B cell (primary cell): ENCODE measurements at places on chromosomes 5 and 9.

GRCh38 chr5:145347026-145347616 lies 488.0 kb downstream of the PRELID2 start:
- DNase-seq: no peak
- no peak overlapping the region for H3K27ac ChIP-seq
- no peaks in the 10 kb centered on the region for H3K27me3 ChIP-seq
- H3K36me3 ChIP-seq: no peaks in the 10 kb centered on the region

DNA sequence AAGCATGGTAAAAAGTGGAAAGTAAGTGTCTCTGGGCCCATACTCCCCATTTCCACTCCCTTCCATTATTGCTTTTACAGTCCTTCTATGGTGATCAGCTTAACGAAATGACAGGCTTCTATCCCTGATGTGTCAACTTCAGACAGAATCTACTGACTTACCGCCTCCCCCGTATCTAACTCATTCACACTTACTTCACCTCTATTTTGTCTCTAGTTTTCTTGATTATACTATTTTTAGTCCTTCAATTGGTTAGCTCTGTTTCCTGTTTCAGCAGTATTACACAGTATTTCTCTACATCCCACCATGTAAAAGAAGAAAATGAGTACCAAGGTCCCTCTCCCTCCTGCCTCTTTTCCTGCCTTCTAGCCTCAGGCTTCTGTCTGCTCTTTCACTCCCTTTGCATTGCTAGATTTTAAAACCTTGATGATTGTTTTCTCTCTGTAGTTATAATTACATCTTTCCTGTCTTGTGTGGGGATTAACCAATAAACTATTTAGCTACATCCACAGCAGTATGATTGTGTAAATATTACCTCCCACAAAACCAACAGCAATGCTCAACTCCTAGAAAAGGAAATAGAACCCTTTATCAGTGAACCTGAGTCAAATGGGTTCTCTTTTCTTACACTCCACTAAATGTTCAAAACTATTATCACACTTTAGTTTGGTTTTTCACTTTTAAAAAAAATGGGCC lies 53.4 kb downstream of the GNAQ start:
- H3K4me1 ChIP-seq: peaks cover 25% of the 10 kb centered on the region
- no peak overlapping the region for H3K4me3 ChIP-seq
- no peaks in the 10 kb centered on the region for H3K27me3 ChIP-seq
- H3K27ac ChIP-seq: no peak overlapping the region
- DNase-seq: no peak

- no peaks in the 10 kb centered on the region for H3K36me3 ChIP-seq
- DNase-seq: no peak
- H3K27me3 ChIP-seq: no peaks in the 10 kb centered on the region
- H3K27ac ChIP-seq: no peak overlapping the region
- no peaks in the 10 kb centered on the region for H3K4me1 ChIP-seq
Measured at GRCh38 chr5:95072281-95072680, 212.6 kb downstream of the MCTP1 start.

- no peak for DNase-seq
- H3K4me1 ChIP-seq: peaks cover 8% of the 10 kb centered on the region
- H3K27ac ChIP-seq: no peak within 1 kb of the TSS
- H3K36me3 ChIP-seq: no peaks in the 10 kb centered on the region
Measured at GRCh38 chr9:130172161-130172857, at the start of gene NCS1. NCS1 (plus strand) TSS chr9:130172404; CDS start chr9:130172664, 260 bp downstream.

GRCh38 chr5:53237876-53238275 lies 128.3 kb upstream of the MOCS2 start:
- no peaks in the 10 kb centered on the region for H3K4me1 ChIP-seq
- H3K27me3 ChIP-seq: no peaks in the 10 kb centered on the region
- no peak overlapping the region for H3K27ac ChIP-seq
- H3K36me3 ChIP-seq: no peaks in the 10 kb centered on the region
- DNase-seq: no peak

DNA sequence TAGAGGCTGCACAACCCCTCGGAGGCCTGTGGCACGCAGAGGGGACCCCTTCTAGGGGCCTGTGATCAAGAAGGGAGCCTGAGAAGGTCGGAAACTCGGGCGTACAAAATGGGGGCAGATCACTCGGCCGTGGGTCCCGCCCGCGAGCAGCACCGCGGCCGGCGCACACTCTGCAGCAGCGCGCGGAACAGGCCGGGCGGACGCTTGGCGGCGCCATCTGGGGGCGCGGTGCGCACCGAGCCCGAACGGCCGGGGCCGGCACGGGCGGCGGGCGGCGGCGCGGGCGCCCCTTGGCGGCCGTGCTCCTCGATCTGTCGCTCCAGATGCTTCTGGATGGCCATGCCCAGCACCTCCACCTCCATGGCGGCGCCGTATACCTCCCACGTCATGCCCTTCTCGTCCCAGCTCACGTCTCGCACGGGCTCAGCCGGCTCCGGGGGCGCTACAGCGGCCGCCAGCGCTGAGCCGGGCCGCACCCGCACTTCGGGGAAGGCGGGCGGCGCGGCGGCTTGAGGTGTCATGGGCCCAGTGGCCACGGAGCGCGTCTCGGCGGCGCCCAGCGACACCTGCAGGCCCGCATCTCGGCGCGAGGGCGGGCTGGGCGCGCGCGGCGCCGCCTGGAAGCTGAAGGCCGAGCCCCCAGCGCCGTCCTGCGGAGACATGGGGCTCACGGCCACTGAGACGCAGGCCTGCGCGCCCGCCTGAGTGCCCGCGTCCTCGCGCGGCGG lies 13.1 kb downstream of the GPRIN1 start:
- DNase-seq: peak; percentile 77
- no peaks in the 10 kb centered on the region for H3K27me3 ChIP-seq
- peak overlapping the region; percentile 42 for H3K4me3 ChIP-seq
- H3K27ac ChIP-seq: no peak overlapping the region
- peaks cover 10% of the 10 kb centered on the region for H3K4me1 ChIP-seq

GRCh38 chr5:56145511-56145910 lies 87.6 kb downstream of the ANKRD55 start:
- H3K4me1 ChIP-seq: peaks cover 5% of the 10 kb centered on the region
- no peak for DNase-seq
- no peak overlapping the region for H3K27ac ChIP-seq
- no peak overlapping the region for H3K4me3 ChIP-seq

DNA sequence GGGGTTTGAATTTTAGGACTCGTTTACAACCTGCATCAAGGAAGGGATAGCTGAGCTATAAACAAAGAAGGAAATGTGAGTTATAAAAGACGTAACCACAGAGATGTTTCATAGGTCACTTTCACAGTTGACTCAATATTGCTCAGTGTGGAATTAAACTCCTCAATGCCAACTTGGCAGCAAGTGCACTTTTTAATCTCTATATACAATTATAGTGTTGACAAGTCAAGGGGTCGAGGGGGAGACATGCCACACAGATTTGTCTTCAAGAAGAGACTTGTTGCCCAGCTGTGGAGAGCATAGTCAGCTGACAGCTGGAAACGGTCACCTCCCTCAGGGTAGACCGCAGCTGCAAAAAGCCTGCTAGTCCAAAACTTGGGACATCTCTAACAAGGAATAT lies 163.4 kb upstream of the DMAC1 start:
- H3K27me3 ChIP-seq: no peaks in the 10 kb centered on the region
- H3K36me3 ChIP-seq: no peaks in the 10 kb centered on the region
- no peak for DNase-seq

DNA sequence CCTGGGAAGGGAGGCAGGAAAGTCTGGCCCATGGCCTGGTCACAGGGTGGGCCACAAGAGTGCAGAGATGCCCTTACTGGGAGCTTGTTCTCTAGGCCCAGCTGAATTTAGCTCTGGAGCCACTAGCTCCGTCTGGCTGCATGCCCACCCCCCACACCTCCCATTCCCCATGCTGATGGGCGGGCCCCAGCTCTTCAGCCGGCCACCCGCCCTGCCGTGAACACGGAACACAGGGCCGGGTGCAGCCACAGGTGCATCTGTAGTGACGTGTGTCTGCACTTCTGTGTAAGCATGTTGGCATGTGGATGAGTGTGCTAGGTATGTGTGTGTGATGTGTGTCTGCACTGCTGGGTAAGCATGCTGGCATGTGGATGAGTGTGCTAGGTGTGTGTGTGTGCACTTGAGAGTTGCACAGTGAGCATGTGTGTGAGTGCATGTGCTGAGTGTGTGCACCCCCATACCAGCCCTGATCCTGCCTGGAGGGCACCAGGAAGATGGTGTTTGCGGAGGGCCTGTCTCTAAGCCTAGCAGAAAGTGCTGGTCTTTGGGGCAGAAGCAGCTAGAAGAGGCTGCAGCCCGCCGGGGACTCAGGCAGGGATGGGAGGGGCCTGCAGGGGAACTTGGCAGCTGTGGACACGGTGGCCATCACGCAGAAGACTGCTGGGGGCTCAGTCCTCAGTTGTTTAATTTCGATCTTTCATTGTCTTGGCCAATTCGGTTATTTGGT lies 136.4 kb downstream of the CACNA1B start:
- H3K27ac ChIP-seq: no peak overlapping the region
- H3K4me3 ChIP-seq: no peak overlapping the region
- no peak for DNase-seq
- no peaks in the 10 kb centered on the region for H3K27me3 ChIP-seq
- H3K4me1 ChIP-seq: no peaks in the 10 kb centered on the region

GRCh38 chr5:168746893-168747640 lies 167.9 kb upstream of the PANK3 start:
- H3K27ac ChIP-seq: no peak overlapping the region
- no peak overlapping the region for H3K4me3 ChIP-seq
- no peaks in the 10 kb centered on the region for H3K27me3 ChIP-seq

DNA sequence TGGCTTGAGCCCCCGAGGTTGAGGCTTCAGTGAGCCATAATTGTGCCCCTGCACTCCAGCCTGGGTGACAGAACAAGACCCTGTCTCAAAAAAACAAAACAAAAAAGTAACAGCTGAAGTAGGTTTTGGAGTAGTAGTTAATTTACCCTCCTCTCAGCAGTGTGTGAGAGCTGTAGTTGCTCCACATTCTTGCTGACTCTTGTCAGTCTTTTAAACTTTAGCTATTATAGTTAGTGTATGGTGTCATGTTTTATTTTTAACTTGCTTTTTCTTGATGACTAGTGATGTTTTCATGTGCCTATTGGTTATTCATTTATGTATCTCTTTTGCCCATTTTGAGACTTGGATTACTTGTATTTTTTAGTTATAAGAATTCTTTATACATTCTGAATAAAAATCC lies 52.9 kb upstream of the DHFR start:
- peaks cover 12% of the 10 kb centered on the region for H3K4me1 ChIP-seq
- no peak overlapping the region for H3K4me3 ChIP-seq
- H3K36me3 ChIP-seq: no peaks in the 10 kb centered on the region

DNA sequence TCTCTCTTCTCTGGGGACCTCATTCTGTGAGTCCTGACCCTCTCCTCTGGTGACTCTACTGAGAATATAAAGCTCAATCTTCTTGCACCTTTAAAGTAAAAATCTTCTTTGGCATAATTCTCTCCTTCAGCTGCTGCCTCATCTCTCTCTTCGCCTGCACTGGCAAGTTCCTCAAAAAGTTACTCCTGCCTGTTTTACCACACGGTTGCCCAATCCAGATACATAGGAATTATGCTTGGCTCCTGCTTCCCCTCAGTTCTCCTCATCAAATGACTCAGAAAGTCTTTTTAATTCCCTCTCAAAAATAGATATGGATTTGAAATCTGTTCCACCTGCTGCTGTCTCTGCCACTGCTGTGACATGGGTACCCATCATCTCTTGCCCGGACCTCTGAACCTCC lies 14.4 kb upstream of the HRCT1 start:
- no peak overlapping the region for H3K4me3 ChIP-seq
- no peaks in the 10 kb centered on the region for H3K36me3 ChIP-seq
- no peak overlapping the region for H3K27ac ChIP-seq
- H3K4me1 ChIP-seq: no peaks in the 10 kb centered on the region
- H3K27me3 ChIP-seq: peaks cover 7% of the 10 kb centered on the region

DNA sequence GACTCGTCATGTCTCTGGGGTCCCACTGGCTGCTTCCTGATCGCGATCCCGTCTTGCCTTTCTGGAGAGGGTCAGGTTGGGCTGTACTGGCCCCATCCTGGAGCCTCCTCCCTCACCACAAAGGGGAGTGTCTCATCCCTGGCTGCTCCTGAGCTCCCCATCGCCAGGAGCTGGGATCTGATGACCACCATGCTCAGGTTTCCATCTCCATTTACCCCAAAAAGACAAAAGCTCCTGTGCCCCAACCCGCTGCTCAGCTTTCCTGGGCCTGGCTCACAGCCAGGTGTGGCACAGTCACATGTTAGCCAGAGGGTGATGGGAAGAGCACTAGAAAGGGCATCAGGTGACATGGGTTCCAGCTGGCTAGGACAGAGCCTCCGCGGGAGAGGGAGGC lies 47.3 kb upstream of the CDKN2AIPNL start:
- DNase-seq: no peak
- H3K4me3 ChIP-seq: no peak overlapping the region
- no peak overlapping the region for H3K27ac ChIP-seq
- H3K27me3 ChIP-seq: no peaks in the 10 kb centered on the region
- H3K36me3 ChIP-seq: no peaks in the 10 kb centered on the region
- H3K4me1 ChIP-seq: peaks cover 6% of the 10 kb centered on the region

DNA sequence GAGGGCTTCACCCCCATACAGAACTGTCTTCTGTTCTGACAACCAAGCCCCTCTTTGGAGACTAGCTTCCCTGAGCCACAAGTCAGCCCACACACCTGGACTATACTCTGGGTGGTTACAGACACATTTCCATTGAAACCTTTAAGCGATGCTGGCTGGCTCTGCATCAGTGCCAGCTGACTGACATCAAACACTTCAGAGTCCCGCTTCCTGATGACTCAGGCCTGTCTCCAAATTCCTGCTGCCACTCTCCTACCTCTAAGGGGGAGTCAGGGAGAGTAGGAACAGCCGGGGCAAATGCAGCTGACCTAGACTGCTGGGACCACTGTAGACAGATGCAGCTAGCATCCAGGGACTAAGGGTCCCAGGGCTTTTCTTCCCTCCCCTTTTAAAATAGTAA lies 59.4 kb downstream of the SIL1 start:
- H3K36me3 ChIP-seq: no peaks in the 10 kb centered on the region
- H3K4me3 ChIP-seq: no peak overlapping the region

DNA sequence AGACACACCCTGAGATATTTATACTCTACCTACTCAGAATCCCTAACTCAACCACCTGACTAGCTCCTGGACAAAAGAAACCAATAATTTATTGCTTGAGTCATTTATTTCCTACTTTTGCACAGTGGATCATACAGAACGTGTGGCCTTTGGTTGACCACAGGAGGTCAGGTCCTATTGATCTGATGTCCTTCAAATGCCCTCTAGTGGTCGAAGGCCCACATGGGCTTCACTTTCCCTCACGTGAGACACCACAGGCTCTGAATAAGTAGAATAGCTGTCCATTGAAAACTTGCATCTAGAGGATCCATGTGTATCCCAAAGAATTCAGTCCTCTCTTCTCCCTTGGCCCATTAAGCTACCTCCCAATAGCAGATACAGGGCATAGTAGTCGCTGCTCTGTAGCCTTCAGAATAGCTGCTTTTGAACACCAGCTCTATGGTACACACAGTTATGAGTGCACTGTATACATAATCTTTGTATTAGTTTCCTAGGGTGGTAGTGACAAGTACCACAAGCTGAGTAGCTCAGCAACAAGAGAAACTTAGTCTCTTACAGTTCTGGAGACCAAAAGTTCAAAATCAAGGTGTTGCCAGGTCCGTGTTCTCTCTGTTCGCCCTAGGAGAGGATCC lies 177.6 kb upstream of the SMARCA2 start:
- no peaks in the 10 kb centered on the region for H3K4me1 ChIP-seq
- no peaks in the 10 kb centered on the region for H3K36me3 ChIP-seq
- no peaks in the 10 kb centered on the region for H3K27me3 ChIP-seq
- H3K4me3 ChIP-seq: no peak overlapping the region

- H3K36me3 ChIP-seq: no peaks in the 10 kb centered on the region
- peaks cover 4% of the 10 kb centered on the region for H3K27me3 ChIP-seq
- H3K4me1 ChIP-seq: no peaks in the 10 kb centered on the region
- H3K27ac ChIP-seq: no peak overlapping the region
- no peak for DNase-seq
- H3K4me3 ChIP-seq: no peak overlapping the region
Measured at GRCh38 chr5:178370102-178370501, 137.5 kb upstream of the PHYKPL start.
